ENCODE measurements at places on chromosomes 11 and 22.

GRCh38 chr11:23711981-23712380, 784.9 kb upstream of the LUZP2 start:
- DNase-seq: no peak

DNA sequence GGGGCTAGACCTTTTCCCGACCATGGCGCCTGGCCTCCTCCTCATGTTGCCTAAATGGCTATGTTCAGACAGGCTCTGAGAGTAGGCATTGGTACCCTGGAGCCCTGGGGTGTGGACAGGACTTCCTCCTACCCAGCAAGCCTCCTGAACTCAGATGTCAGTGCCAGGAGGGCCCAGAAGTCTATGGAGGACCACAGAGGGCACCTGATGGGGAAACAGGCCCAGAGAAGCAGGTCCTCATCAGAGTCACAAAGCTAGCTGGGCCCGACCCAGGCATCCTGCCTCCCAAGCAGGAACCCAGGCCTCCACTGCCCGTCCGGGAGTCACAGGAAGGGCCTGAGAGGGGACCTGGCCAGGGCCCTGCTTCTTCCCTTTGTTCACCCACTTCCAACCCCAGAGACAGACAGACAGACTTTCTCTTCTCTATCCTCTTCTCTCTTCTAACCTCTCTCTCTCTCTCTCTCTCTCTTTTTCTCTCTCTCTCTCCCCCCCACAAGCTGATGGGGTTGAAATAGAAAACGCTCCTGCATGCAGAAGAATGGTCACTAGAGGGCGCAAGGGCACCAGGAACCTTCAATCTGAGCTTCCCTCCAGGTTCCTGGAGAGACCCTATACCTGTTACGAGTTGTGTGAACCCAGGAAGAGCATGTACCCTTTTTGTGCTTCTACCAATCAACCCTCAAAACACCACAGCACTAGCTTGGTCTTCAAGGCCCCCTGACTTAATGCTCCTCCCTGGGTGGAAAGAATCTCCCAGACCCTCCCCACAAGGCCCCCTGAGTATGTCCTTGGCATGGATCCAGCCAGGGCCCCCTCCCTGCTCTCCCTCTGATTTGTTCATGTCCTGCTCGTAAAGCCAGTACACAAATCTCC, 27.1 kb downstream of the ARAP1 start:
- peak; percentile 83 for DNase-seq

GRCh38 chr11:55701429-55701828, 39.4 kb downstream of the OR4C6 start:
- no peak for DNase-seq

- no peak for DNase-seq
Observed at GRCh38 chr22:29343313-29343805, 27.9 kb upstream of the RASL10A start.

GRCh38 chr22:40487663-40488249, 117.4 kb downstream of the SGSM3 start:
- DNase-seq: peak; percentile 48

DNA sequence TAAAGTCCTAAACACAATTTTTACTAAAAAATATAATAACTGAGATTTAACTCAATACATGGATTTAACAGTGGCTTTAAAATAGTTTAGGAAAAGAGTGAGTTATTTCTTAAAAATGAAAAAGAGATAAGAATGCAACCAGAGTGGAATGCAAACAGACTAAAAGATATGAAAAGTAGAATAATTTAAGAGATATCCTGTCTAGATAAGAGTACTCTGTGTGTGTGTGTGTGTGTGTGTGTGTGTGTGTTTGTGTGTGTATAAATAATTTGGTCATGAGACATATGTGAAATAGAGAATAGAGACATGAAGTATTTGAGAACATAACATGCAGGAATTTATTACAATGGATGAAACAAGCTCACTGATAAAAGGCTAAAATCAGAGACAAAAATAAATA, 986.9 kb upstream of the CHORDC1 start:
- no peak for DNase-seq
